Left hindlimb (tissue), 1 donor: ENCODE measurements at places on chromosomes 12 and 14.
A peak's percentile ranks its signal among the peaks of the same experiment; 100 is the strongest.

- no peak for DNase-seq
Measured at GRCh38 chr14:31966896-31967668, 110.0 kb upstream of the ARHGAP5 start.

DNA sequence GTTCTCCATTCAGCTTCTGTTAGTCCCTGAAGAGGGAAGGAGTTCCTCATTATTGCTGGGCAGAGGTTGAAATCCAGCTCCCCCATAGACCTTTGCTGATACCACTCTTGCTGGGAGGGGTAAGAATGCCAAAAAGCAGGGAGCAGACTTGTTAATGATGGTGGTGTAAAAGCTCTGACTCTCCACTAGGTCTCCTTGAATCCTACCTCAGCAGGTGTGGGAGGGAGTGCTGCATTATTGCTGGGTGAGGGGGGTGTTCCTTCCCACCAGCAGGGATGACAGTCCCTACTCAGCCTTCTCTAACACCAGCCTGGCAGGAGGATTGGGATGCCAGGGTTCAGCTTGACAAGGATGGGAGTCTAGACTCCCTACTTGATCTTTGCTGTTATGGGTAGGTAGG lies 185.8 kb upstream of the NOS1 start:
- DNase-seq = no peak

GRCh38 chr12:125954362-125954761 lies 889.1 kb downstream of the AACS start:
- DNase-seq = no peak

DNA sequence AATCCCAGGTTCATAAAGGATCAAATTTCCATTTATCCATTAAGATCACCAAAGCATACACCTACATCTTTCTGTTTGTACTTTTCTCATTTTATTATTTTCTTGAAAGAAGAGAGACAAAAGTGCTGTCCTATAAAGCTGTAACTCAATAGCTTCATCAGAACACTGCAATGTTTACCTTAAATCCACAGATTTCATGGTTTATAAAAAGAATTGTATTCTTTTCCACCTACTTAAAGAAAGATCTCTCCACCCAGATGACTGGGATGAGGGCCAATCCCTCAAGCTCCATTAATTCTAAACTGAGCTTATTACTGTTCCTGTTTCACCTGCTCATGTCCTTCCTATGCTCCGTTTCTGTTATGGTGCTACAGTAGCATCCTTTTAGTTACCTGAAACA lies 470.6 kb downstream of the BCAT1 start:
- DNase-seq = no peak

DNA sequence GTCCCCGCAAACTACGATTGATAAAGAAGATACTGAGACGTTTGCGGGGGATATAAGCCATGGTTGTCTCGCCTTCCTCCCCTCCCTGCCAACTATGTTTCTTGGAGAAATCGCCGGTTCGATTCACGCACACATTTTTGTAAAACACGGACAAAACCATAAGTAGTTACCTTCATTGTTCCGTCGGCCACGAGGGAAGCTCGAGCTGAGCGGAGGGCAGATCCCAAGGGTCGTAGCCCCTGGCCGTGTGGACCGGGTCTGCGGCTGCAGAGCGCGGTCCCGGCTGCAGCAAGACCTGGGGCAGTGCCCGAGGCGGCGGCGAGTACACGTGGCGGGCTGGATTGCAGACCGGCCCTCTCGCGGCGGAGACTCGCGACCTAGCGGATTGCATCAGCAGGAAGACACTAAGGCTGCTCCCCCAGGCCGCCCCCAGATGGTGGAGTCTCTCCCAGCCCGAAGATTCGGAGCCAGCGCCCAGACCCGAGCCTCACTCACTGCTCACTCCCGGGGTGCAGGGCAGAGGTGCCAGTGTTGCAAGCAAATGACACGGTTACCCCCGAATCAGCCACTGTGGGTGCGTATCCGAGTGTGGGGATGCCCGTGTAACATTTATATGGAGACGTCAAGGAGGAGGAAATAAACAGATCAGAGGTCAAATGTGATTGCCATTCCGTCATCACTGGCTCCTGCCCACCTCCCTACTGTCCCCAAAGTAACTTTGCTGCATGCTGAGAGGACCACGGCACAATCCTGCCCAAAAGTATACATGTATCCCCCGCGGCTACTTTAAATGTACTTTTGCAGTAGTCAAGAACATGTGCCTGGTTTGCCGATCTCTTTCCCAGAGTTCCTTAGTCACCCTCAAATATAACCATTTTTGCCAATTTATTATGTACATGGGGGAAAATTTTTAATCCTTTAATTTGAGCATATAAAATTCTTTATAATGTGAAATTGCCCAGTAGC lies at the start of gene BCAT1:
Gene BCAT1 (minus strand): TSS at position 345 of the 966 bp plus-strand sequence. CDS start 169 bp downstream, at position 176.
- DNase-seq = peak; percentile 88

DNA sequence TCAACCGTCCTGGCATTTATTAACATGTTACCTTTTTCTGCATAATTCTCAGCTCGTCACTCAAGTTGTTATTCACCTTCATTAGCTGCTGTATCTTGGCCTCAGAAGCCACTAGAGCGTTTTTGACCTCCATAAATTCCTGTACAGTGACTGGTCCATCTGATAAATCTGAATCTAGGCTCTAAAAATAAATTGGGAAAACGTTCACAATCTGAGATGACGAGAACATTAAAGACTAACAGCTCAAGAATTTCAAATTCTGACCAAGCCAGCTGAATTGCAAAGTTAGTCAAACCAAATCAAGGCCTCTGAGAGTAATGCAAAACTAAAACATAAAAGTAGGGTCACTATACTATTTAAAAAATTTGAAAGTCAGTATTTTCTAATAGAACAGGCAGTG lies 45.0 kb downstream of the GIT2 start:
- DNase-seq = no peak

DNA sequence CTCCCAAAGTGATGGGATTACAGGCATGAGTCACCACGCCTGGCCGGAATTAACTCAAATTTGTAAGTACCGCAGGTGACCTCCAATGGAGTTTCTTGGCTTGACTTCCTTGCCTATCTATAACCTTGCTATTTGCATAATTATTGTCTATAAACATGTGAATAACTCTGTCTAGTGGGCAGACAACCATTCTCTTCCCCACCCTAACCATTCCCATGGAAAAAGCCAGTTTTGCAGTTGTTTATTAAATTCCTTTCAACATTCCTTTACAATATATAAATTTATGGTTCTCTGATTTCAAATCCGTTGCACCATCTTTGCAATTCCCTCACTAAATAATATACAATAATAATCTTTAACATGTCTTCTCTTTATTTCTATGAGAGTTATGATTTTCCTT lies 61.0 kb upstream of the ZDHHC17 start:
- no peak for DNase-seq

GRCh38 chr12:45010059-45010458 lies 40.8 kb downstream of the DBX2 start:
- DNase-seq = no peak

DNA sequence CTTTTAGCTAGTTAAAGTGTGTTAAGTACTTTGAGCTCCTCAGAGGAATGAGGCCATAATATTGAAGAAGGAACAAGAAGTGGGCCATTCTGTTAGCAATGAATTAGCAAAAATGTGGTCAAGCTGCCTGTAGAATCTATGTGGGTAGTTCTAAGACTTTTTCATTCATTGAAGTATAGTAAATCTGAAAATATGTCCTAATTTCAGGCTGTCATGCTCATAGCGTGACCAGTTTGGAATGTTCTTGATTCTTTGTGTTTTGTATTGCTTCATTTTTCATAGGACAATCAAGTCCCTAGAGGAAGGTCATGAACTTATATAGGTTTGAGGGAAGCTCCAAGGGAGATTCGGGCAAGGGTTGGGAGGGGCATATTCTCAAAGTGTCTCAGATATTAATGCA lies 11.4 kb downstream of the ATP23 start:
- DNase-seq = no peak

DNA sequence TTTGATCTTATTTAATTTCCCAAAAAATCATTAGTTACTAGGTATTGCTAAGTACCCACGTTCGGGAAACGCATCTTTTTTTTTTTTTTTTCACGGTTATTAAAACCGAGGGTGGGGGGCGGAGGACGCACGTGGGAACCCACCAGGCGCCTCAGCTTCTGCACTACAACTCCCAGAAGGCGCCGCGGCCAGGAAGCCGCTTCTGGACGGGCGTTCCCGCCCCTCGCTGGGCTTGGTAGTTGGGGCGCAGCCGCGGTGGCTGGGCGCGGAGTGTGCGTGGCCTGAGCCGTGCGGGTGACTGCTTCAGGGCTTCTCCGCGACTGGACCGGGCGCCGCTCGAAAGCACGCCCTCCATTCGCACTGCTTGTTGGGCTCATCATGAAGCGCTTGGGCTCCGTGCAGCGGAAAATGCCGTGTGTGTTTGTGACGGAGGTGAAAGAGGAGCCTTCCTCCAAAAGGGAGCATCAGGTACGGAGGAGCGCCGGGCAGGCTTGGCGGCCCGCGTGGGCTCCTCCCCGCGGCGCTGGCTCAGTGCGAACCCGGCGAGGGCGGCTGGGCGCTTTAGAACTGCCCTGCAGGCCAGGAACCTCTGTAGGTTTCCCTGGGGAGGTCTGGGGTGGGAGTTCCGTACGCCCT lies 6.2 kb upstream of the C12orf50 start:
- DNase-seq = peak; percentile 92

DNA sequence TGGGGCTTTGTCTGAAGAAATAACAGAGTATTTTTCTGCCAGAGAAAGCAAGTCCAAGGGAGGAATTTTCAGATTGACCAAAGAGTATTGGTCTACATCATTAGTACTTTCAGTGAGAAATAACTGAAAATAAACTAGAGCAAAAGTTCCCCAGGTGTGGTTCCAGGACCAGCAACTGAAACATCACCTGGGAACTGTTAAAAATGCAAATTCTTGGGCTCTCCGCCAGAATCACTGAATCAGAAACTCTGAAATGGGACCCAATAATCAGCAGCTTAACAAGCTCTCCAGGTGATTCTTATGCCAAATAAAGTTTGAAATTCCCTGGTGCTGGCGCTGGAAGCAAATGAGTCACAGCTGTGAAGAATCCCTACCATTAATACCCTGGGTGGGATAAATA lies 52.1 kb downstream of the EIF2S3B start:
- no peak for DNase-seq

DNA sequence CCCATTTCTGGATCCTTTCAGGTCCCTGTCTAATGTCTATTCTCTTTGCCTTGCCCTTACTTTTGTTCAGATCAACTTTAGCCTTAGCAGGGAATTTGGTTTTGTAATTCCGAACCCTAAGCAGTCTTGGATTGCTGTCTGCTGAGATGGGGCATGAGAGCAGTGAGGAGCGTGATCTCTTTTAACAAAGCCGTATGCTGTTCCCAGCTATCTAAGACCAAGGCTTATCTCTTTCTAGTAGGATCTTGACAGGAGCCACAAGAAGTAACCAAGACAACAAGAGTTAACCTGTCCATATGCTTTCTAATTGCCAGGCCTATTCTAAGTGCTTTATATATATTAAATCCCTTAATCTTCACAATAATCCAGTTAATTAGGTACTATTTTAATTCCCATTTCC lies 4.5 kb upstream of the DHRS7 start:
- no peak for DNase-seq

DNA sequence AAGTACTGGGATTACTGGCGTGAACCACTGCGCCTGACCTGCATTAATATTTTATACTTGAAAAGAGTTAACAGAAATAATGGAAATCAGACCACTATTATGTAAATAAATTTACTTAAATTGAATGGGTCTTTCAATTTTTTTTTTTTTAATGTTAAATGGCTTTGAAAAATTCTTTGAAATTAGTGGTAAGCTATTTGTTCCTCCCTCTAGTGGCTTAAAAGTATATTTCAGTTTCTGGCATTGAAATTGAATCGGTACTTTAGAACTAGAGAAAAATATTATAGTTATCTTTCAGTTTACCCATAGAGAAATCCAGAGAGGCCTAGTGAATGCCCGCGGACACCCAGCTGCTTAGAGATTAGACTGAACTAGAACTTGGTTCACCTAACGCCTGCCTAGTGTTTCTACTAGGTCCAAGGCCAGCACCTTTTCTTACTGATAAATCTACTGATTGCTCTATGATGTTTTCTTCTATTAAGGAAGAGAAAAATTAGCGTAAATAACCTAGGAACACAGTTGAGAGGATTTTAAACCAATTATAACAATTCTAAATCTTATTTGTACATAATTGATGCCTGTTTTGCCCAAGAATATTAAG lies 106.5 kb downstream of the EML1 start:
- DNase-seq = no peak

DNA sequence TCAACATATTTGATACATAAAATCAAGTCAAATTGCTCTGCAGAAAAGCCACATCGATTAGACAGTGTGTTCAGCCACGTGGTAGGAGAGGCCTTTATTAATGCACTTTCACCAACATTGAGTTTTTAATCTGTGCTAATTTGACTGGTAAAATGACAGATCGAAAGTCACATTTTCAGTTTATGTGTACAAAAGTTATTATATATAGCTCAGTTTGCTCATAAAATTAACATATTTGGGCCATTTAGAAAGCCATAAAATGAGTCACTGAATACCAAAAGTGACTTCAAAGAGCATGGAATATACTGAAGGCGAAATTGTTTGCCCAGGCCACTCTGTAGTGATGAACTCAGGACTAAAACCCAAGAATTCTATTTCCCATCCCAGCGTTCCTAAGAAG lies 26.0 kb downstream of the C12orf42 start:
- DNase-seq = no peak

DNA sequence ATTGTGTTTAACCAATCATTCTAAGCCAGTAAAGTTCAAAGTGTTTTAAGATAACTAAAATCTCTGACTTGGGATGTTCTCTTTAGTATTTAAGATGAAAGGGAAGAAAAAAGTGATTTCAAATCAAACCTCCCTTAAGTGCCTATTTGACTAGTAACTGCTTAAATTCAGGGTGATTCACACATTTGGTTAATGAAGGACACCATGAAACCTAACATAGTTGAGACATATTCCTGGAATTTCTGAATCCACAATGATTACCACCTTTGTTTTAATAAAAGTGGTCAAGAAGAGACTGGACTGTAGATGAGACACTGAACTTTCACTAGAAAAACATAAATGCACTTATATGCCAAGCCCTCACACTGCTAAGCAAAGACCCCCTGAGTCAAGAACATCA lies 138.7 kb downstream of the MED13L start:
- DNase-seq = no peak

- DNase-seq = no peak
Measured at GRCh38 chr14:26163761-26164160, 434.1 kb downstream of the NOVA1 start.

- DNase-seq = no peak
Measured at GRCh38 chr14:99648027-99648784, 3.3 kb downstream of the HHIPL1 start.

GRCh38 chr12:57219205-57219992 lies 2.8 kb downstream of the NXPH4 start:
- no peak for DNase-seq

- DNase-seq = no peak
Measured at GRCh38 chr12:10853776-10854175, 4.5 kb upstream of the PRR4 start.

DNA sequence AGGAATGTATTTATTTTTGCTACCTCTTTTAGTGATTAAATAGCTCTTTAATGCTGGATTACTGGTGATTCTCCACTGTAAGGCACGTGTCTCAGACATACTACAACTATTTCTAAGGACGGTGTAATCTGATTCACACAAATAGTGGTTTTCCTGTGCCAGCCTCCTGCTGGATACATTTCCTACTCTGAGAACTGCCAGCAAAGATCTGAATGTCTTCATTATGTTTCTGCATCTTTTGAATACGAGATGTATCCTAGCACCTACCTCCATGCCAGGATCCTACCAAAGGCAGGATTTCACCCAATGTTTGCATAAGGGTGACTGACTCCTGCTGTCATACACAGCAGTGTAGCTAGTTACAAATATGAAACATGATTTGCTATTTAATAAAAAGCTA lies 120.6 kb downstream of the PRICKLE1 start:
- no peak for DNase-seq

- no peak for DNase-seq
Measured at GRCh38 chr12:50021031-50021430, 4.3 kb downstream of the RACGAP1 start.
